ENCODE measurements at places on chromosomes 3 and 15.

DNA sequence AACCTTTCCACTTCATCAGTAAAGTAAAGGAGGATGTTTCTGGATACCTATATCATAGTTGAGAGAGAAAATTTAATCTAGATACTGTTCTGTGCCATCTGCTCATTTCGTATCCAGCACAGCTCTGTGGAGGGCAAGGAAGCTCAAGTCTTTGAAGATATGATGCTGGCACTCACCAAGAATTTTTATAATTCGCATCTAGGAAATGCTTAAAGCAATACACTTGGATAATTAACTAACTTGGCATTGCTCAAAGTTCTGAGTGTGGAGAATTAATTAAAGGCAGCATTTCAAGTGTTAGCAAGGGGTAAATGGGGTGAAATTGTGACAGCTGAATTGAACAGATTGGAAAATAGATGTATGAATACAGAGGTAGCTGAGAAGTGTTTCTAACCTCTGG lies 213.2 kb downstream of the KCNMB2 start:
- no peak for DNase-seq

GRCh38 chr15:69897471-69898237 lies 200.1 kb downstream of the TLE3 start:
- no peak for DNase-seq

- no peak for DNase-seq
These were observed 9.5 kb downstream of the CA12 start for GRCh38 chr15:63372018-63372705.

GRCh38 chr3:129567176-129567705 lies 24.3 kb downstream of the H1-8 start:
- DNase-seq, result no peak

- DNase-seq, result no peak
These were observed 28.3 kb downstream of the SEC61A1 start for GRCh38 chr3:128080323-128081080.

DNA sequence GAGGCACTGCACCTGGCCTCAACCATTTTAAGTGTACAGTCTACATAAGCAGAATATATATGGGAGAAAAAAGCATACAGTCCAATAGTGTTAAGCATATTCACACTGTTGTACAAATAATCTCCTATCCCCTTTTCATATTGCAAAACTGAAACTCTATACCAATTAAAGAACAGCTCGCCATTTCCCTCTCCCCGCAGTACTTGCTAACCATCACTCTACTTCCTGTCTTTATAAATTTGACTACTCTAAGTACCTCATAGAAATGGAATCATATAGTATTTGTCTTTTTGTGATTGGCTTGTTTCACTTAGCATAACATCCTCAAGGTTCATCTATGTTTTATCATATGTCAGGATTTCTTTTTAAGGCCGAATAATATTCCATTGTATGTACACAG lies 21.6 kb upstream of the TASOR start:
- no peak for DNase-seq

DNA sequence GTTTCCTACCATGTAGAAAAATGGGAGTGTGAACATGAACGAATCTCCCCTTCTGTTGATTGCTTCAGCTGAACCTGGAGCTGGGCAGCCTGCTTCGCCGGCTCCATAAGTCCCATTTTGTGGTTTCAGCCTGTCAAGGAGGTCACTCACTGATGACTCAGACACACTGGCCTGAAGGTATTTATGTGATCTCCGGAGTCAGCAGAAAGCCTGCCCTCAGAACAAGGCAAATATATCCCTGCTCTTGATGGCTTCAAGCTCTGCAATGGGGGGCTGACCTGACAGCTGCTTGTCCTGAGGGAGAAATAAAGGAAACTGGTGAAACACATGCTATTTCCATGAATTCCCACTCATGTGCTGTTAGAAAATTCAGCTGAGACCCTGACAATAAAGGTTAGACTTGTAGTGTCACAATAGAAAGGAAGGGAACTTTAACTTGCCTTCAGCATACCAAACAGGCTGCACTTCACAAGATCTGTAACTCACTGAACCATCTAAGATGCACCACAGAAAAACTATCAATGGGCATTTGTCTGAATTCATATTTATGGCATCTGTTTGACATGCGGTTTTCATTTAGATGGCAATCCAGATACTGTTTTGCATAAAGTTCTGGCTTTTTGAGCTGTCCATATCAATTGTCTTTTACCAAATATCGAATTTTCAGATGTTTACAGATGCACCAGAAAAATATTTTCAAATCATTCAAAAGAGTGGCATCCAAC lies 282.0 kb upstream of the VEPH1 start:
- no peak for DNase-seq

- DNase-seq, result no peak
These were observed 64.2 kb upstream of the MYZAP start for GRCh38 chr15:57527382-57528091.

DNA sequence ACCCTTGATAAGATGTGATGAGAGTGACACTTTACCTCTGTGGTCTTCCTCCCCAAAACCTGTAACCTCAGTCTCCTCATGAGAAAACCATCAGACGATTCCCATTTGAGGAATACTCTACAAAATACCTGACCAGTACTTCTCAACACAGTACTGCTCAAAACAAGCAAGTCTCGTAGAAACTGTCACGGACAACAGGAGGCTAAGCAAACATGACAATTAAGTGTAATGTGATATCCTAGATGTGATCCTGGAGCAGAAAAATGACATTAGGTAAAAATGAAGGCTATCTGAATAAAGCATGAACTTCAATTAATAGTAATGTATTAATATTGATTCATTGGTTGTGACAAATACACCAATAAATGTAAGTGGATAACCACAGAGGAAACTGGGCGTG lies 113.6 kb downstream of the CACNA2D3 start:
- no peak for DNase-seq

- no peak for DNase-seq
These were observed 504.2 kb upstream of the PROK2 start for GRCh38 chr3:72288955-72289691.

DNA sequence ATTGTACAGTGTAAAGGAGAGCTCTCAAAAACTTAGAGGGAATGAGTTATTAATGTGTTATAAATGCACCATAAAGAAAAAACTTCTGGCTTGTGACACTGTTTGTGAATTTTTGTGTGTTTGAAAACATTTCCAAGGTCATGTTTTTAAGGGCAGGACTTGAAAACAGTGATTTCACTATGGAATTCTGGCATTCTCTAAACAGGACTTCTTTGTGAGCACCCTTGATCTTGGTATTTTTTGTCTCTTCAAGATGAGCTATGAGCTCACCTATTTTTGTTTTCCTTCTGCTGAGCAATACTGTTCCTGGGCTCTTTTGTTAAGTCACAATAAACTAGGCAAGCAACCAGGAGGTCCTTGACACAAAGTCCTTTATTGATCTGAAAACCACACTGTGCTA lies 284.4 kb downstream of the RBMS3 start:
- no peak for DNase-seq

GRCh38 chr15:35197306-35197705 lies 112.2 kb upstream of the NANOGP8 start:
- no peak for DNase-seq

- DNase-seq, result no peak
These were observed 115.2 kb downstream of the GHSR start for GRCh38 chr3:172333042-172333377.

All from T-helper 22 cell (primary cell).